ENCODE measurements at places on chromosomes 2 and 18. TPM values are rescaled to one million over a fixed set of nuclear protein-coding genes. Genes with fewer than 3 reads are reported as not detected.

- DNase-seq: no peak
These were observed 58.7 kb upstream of the RALBP1 start for GRCh38 chr18:9416563-9417072.

GRCh38 chr2:183070942-183071844, 7.4 kb upstream of the DUSP19 start:
- peak; percentile 13 for DNase-seq

DNA sequence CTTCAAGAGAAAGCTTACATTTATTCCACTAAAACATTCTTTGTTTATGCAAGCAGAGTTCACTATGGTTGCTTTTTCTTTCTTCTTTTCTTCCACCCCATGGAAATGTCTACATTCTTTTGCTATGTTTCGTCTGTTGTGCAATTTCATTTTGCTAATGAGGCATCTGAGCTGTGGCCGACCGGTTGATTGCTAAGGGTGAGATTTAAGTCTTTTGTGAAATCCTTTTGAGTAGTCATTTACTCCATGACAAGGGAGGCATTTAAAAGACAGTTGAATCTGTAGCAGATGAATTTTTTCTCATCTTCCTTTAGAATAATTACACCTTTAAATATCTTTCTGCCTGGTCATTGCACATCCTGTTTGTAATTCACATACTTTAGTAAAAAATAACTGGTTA, 324.1 kb upstream of the THUMPD2 start:
- DNase-seq: no peak

GRP gene
- not detected for total RNA-seq

- no peak for DNase-seq
These were observed 104.4 kb downstream of the AFF3 start for GRCh38 chr2:100038011-100038410.

- no peak for DNase-seq
These were observed 1108.3 kb upstream of the KLHL29 start for GRCh38 chr2:22276696-22277095.

GDF7 gene
- total RNA-seq: not detected

GRCh38 chr2:181431674-181432073, 25.5 kb upstream of the ITGA4 start:
- DNase-seq: no peak

CTAGE1 gene
- total RNA-seq: not detected

SS18 gene
- 60.8 TPM for total RNA-seq

MAT2A gene
- 211 TPM for total RNA-seq

DNA sequence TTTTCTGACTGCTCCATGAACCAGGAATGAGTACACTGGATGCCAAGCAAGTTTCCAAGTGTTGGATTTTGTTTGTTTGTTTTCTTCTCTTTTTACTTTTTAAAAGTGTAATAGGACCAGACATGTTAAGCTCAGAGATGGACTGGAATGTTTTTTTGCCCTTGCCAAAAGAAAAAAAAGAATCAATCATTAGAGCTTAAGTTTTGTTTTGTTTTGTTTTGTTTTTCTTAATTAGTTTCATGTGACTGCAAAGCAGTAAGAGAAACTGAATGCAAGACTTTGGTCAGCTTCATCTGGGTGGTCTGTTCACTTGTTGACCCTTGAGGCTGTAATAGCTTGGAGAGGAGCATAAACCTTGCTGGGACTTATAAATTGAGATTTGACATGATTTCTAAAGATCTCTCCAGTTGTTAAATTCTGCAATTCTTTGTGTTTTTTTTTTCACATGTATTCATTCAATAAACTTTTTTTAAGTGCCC, 42.4 kb upstream of the SLC1A4 start:
- DNase-seq: no peak

IL1RN gene
- total RNA-seq: not detected

GEN1 gene
- total RNA-seq: 11.3 TPM

- no peak for DNase-seq
These were observed 190.4 kb downstream of the NRP2 start for GRCh38 chr2:205872716-205873115.

DNA sequence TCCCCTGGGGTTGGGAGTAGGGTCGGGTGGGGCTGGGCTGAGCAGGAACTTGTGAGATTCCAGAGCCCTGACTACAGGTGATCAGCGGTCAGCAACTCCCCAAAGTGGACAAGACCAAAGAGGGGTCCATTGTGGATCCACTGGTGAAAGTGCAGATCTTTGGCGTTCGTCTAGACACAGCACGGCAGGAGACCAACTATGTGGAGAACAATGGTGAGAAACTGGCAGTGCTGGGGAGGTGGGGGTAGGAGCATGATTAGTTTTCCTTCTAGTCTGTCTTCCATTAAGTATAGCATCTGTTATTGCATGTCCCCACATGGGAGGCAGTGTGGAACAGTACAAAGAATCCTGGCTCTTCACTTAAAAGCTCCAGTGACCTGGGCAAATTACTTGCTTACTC, 23.7 kb downstream of the ZNF142 start:
- no peak for DNase-seq

TLX2 gene
- not detected for total RNA-seq

UGT1A10 gene
- total RNA-seq: not detected

DNA sequence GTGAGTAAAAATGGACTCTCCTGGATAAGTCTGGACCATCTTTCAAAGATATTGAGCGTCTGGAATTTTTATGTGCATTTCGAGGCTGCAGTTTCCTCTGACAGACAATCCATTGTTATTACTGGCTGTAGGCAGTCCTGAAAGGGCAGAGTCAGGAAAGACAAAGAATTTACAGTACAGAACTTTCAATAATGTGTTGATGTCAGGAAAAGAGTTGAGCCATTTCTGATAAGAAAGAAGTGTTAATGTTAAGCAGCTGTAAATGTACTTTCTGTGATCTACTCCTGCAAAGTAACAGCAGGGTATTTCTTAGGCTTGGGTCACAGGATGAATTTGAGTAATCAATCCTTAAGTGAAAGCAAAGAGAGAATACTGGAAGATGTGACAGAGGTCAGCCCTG, 29.8 kb downstream of the TSPYL6 start:
- DNase-seq: no peak

- peak; percentile 62 for DNase-seq
These were observed 204.8 kb downstream of the TFCP2L1 start for GRCh38 chr2:121080013-121080772.

GRCh38 chr18:36083729-36084128, 16.4 kb upstream of the RPRD1A start:
- DNase-seq: no peak

DNA sequence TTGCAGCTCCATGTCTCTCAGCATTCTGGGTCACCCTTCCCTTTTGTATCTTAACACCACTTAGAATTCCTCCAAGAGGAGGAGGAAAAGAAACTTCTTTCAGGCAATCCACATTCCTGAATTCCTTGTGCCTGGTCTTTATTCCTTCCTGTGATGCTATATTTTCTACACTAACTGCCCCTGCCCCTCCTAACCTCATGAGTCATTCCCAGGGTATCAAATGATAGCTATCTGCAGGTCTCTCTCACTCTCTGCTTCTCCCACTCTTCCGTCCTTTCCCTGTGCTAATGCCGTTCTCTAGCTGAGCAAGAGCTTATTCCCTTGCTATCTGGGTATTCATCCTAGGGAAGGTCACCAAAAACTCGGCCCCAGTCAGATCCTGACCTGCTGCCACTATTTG, 395.0 kb upstream of the TCF4 start:
- DNase-seq: peak; percentile 47

DNA sequence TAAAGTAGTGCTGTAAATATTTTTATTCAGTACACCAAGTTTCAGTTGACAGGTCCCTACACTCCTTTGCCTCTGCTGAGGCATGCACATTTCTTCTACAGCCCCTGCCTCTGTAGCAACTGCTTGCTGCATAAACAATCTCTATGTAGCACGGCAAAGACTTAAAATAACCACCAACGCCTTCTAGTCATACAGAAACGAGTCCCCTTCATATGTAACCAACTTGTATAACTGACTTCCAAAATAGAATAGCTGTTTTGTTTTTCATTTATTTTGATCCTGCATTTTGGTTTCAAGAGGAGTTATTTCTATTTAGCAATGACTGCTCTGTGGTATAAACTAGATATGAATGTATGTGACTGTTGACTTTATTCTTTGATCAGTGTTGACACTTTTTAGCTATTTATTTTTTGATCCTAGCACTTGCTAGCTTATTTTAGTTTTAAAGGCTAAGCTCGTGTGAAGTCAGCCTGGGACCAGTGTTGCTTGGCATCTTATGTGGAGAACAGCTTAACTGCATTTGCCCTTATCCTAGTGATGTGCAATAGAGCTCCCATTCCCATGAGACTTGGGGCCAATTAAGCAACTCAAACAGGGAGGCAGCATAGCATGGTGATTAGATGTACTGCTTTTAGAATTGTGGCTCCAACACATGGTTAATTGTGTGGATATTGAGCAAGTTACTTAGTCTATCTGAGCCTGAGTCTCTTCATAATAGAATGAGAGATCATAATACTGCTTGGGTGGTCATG, 79.6 kb downstream of the HRH4 start:
- no peak for DNase-seq

EVA1A gene
- 3.2 TPM for total RNA-seq

DAW1 gene
- not detected for total RNA-seq

RPRM gene
- not detected for total RNA-seq

GRCh38 chr2:127563458-127564428, 28.3 kb downstream of the MYO7B start:
- no peak for DNase-seq

- no peak for DNase-seq
These were observed 242.1 kb downstream of the GLI2 start for GRCh38 chr2:120977582-120978358.

- no peak for DNase-seq
These were observed 68.3 kb downstream of the CD28 start for GRCh38 chr2:203774760-203775159.

DNA sequence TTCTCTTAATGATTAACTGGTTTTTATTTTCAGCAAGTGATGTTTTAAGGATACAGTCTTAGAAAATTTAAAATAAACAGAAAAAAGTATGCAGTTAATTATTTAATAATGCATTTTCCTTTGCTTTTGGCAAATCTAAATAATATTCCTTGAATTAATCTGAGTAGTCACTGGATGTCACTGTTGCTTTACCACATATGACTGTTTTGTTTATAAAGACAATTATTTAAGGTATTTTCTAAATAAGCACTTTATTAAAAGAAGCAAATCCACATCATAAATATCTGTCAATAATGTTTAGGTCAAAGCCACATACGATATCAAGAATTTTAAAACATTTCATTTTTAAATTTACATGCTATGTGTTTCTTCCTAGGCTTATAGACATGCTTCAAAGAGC, 40.6 kb upstream of the TFPI start:
- peak; percentile 40 for DNase-seq

DNA sequence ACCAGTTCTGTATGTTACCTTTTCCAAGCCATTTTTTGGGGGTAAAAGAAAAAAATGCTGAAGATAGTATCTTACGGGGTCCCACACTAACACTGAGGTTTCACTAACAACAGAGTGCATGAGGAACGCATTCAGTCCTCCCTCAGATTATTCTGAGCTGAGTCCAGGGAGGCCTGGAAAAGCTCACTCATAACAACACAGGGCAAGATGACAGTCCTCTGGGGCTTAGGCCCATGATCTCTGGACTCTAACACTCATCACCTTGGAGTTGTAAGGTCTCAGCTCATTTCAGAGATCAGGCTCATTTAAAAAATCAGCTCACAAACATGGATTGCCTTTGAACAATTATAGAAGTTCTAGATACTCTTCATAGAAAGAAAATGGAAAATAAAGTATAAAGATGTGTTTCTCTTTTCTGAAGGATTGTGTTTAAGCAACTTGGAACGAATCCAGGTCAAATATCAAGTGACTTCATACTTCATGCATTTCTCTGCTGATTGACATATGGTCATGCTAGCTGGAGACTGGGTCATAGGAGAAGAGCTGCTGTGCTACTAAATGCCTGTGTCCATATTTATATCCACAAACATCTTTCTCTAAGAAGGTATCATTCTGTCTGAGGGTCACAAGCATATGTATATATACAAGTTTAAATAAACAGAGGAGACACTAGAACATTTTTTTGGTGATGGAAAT, 265.8 kb downstream of the ALK start:
- no peak for DNase-seq

- DNase-seq: peak; percentile 99
These were observed 38.0 kb downstream of the SLC4A1AP start for GRCh38 chr2:27701676-27702075.

DNA sequence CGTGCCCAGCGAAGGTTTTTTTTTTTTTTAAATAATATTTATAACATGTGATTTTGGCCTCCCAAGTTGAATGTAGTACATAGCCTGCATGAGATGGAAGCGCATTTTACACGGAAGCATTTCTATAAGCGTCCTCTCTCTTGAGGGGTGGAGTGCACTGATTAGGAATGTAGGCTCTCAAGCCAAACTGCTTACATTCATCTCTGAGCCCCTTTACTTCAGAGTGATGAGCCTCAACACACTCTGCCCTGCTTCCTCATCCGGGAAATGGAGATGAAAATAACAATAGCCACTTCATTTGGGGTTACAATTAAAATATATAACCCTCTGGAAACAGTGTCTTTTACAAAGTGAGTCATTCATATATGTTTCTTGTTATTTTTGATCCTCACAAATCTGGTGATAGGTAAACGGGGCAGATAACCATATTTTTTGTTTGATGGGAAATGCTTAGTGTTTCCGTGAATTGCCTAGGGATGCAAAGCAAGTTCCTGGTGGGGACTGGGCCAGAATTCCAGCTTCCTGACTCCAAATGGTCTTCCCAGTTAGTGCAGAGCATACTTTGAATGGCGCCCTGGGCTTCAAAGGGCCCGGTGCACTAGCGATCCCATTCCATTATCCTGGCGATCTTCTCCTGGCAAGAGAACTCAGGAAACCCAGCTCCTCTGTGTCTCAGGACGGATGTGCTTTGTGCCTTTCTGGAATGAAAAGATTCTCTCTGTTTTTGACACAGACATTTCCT, 124.3 kb downstream of the PIEZO2 start:
- no peak for DNase-seq

DNA sequence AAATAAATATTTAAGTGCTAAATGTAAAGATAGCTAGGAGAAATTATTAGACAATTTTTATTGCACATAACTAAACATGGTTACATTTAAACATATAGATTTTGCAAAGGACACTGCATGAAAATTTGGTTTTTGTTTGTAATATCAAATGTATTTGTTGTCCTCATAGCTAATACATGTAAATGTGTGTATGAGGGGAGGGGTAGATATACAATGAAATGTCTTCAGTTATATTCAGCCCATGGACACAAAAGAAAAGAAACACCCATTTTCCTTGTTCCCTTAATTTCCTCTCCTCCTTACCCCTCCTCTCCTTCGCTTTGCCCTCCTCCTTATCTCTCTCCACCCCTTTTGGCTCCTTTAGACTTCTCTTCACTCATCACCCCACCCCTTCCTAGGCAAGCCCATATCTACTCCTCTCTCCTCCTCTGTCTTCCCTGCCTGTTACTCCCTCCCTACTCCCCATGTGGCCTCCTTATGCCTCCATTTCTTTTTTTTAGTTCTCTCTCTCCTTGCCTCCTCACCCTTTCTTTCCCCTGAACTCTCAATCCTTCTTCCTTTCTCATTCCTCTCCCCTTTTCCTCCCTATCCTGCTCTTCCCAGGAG, 1.4 kb downstream of the COL3A1 start:
- peak; percentile 93 for DNase-seq

GRCh38 chr2:160582490-160583145, 89.0 kb upstream of the RBMS1 start:
- peak; percentile 59 for DNase-seq
